ENCODE measurements at places on chromosomes 16 and 17.

DNA sequence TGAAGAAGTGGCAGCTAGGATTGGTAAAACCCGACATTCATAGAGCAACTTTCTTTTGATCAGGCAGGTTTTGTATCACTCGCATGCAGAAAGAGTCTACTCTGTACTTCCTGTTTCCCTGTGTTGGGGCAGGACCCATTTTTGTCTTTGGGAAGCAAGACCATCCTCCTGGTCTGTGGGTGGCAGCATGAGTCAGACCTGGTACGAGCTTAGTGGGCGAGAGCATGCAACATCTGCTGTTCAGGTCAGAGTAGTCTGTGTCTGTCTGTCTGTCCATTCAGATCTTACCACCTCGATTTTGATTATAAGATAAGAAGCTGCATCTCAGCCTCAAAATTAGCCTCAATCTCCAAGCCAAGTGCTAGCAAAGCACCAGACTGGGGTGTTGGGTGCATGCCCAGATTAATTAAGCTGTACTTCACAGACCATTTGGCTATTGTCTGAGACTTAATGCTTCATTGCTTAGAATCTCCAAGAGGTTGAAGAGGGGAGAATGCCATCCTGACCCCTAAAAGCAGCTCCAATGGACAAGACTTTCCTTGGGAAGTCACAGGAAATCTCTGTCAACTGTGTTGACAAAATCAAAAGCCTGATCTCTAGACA lies 110.9 kb downstream of the XYLT1 start:
- no peak for DNase-seq

DNA sequence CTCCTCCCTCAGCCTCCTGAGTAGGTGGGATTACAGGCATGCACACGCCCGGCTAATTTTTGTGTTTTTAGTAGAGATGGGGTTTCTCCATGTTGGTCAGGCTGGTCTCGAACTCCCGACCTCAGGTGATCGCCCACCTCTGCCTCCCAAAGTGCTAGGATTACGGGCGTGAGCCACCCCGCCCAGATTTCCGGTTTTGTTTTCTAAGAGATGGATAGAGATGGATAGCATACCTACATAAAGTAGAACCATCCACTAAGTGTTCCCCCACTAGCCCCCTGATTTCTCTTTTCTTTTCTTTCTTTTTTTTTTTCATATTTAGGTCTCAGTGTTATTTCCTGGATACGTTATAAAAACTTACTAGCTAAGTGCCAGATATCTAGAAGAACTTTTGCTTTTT lies 2.0 kb downstream of the WSB1 start:
- DNase-seq = no peak

GRCh38 chr17:79563237-79564013 lies 47.4 kb downstream of the RBFOX3 start:
- no peak for DNase-seq

DNA sequence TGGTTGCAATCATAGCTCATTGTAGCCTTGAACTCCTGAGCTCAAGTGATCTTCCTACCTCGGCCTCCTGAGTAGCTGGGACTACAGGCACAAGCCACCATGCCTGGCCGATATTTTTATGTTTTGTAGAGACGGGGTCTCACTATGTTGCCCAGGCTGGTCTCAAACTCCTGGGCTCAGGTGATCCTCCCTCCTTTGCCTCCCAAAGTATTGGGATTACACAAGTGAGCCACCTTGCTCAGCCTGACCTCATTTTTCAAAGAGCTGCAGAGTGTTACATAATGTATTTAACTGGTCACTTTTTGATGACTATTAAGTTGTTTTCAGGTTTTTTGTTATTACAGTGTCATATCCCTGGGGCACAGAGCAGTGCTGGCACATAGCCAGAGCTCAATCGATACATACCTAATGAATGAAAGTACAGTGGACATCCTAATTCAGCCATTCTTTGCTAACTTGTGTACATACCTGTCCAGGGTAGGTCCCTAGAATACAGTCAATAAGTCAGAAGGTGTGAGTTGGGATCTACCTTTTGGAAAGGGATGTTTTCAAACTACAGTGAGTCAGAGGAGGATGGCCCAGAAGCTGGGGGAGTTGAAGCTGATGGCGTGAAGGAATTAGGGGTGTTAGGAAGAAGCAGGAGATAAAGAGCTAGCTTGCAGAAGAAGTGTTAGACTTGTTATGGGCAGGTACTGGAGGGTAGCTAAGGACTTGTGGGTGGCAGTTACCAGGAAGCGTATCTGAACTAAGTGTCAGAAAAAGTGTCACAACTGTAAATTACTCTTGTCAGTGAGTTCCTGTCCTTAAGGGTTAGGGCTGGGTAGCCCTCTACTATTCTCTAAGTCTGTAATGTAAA lies 20.1 kb upstream of the CYLD start:
- DNase-seq = no peak

GRCh38 chr16:31199430-31200041 lies 3.0 kb downstream of the PYCARD start:
- no peak for DNase-seq

- no peak for DNase-seq
Measured at GRCh38 chr17:78592991-78593329, 15.8 kb upstream of the DNAH17 start.

DNA sequence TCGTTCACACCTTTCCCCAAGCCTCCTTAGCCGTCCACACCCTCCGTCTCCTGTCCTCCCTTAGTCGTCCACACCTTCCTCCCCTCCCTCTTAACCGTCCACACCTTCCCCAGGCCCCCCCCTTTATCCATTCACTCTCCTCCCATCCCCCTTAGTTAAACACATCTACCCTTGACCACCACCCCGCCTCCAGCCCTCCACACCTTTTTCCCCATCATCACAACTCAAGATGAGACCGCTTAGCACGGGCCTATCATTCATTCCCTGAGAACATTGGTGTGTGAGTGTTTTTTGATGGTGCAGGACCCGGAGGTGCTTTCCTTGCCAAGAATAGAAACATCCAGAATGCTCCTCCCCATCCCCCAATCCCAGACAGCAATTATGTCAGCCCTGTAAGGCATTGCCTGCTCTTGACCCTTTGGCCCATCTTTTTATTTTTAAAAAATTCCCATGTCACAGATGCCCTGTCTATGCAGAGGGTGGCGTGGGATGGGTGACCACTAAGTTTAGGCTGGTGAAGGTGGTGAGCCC lies 1.4 kb downstream of the TENT4B start:
- no peak for DNase-seq

DNA sequence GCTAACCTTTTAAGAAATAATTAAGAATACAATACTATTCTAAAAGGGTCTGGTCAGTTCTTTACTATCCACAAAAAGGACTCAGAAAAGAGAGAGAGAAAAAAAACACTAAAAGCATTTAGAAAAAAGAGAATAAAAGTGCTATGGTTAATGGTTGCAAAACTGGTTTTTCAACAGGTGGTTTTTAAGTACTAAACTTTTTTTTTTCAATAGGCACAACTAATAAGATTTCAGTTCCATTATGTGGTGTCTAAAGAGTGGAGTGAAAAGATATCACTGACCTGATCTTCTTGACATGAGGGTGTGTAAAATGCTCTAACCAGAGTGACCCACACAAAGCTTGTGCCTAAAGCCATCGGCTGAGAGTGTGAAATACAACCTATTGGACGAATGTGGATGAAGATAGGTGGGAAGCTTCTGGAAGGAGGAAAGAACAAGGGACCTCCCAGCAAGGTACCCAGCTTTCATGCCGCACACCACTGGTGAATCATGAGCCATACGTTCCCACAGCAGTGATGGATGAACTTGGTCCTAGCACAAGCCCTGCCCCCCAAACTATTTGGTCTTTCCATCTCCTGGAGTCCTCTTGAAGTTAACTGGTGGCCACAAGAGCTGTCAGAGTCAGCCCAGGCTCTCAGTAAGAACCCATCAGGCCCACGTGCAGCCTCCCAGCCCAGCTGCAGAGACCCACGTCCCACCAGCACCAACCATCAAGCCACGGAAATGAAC lies 103.0 kb downstream of the ZFHX3 start:
- no peak for DNase-seq

DNA sequence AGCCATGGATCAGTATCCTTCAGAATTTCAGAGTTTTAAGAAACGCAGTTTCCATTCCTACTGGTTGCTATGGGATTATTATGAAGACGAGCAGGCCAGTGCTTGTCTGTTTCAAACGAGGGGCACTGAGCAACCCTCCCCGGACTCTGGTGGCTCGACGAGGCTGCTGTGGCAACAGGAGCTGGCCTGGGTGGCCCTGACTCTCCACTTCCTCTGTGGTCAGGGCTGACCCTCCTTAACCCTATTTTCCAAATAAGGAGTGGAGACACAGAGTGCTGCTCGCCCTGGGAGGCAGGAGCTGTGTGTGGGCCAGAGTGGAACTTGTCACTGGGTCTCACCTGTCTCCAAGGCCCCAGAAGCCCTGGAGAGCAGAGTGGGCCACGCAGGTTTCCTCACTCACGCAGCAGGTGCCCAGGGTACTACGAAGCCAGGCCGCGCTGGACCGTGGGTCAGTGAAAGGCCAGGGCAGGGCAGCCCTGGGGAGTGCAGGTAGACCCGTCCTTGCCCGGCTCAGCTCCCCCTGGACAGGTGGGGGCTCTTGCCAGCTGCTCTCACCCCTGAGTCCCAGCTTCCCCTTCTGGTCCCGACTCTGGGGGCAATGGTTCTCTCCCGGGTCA lies 3.3 kb downstream of the GALNS start:
- no peak for DNase-seq

GRCh38 chr17:30377574-30378240 lies 1.0 kb upstream of the CPD start:
- no peak for DNase-seq

- no peak for DNase-seq
Measured at GRCh38 chr17:19533718-19534561, at the start of gene SLC47A1. SLC47A1 (plus strand) TSS chr17:19533854; CDS start chr17:19533940, 86 bp downstream.

DNA sequence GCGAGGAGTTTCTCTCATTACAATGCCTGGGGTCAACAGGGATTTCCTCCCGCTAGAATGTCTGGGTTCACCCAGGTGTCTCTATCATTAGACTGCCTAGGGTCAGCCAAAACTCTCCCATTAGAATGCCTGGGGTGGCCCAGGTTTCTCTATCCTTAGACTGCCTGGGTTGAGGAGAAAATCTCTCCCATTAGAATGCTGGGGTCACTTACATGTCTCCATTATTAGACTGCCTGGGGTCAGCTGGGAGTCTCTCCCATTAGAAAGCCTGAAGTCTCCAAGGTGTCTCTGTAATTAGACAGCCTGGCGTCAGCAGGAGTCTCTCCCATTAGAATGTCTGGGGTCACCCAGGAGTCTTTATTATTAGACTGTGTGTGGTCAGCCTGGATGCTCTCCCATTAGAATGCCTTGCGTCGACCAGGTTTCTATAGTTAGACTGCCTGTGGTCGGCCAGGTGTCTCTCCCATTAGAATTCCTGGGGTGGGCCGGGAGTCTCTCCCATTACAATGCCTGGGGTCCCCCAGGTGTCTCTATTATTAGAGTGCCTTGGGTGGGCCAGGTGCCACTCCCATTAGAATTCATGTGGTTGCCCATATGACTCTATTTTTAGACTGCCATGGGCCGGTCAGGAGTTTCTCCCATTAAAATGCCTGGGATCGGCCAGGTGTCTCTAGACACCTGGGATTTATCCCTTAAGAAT lies 2272.1 kb downstream of the TP53TG3F start:
- DNase-seq = no peak

- DNase-seq = no peak
Measured at GRCh38 chr16:598823-599739, 9.2 kb downstream of the RAB40C start.

DNA sequence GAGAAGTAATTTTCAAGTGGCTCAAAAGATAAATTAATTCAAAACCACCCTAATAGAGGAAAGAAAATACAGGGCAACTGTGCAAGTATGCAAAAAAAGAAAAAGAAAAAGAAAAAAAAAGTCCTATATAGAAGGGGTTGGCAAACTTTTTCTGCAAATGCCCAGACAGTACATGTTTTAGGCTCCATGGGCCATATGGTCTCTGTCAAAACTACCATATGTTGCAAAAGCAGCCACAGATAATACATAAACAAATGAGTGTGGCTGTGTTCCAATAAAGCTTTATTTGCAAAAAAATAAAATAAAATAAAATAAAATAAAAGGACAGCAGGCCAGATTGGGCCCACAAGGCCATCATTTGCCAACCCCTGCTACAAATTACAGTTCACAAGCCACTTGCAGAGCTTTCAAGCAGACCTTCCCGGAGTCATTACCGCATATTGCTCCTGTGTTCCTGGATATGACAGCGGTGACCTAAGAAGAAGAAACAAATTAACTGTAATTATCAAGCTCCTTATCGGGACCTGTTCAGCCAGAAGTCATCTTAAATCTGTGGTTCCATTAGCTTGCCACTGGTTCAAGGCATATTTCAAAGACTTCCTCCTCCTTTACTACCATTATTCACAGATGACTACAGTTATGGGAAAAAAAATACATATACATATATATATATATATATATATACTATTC lies 15.9 kb downstream of the ZC3H7A start:
- no peak for DNase-seq

DNA sequence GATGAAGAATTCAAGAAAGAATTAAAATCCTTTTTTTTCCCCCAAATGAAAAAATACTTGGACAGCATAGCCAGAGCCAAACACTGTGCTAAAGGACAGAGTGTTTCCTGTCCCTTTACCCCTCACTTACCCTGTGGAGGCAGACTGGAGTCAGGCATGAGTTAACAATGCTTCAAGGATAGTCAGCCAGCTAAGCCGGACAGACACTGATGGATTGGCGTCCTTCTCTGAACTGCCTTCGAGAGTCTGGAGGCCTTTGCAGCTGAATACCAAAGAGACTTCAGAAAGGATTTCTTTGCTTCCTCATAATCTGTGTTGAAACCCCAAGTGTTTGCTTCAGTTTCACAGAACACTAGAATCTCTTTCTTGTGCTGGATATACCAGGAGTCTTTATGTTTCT lies 4.6 kb downstream of the METTL9 start:
- DNase-seq = no peak

Measured in activated B cell treated with CpG ODN at 0.5 μM for 24 hours (primary cell).